ENCODE measurements at places on chromosomes 3 and 15.

DNA sequence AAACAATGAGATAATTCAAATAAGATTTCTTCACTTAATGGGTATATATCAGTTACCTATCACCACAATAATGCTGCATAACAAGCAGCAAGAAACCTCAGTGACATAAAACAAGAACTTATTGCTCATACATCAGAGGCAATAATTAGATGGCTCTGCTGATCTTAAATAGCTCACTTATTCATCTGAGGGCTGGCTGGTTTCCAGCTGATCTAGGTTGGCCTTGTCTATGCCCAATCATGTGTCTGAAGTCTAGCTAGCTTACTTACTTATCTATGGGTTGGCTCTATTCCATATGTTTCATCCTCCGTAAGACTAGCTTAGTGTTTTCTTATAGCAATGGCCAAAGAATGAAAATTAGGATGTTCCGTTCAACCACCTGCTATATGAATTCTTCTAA is 109.4 kb upstream of the AGTR1 start:
- no peak for DNase-seq

GRCh38 chr3:61612211-61613194 is 51.1 kb downstream of the PTPRG start:
- DNase-seq, result peak; percentile 55

DNA sequence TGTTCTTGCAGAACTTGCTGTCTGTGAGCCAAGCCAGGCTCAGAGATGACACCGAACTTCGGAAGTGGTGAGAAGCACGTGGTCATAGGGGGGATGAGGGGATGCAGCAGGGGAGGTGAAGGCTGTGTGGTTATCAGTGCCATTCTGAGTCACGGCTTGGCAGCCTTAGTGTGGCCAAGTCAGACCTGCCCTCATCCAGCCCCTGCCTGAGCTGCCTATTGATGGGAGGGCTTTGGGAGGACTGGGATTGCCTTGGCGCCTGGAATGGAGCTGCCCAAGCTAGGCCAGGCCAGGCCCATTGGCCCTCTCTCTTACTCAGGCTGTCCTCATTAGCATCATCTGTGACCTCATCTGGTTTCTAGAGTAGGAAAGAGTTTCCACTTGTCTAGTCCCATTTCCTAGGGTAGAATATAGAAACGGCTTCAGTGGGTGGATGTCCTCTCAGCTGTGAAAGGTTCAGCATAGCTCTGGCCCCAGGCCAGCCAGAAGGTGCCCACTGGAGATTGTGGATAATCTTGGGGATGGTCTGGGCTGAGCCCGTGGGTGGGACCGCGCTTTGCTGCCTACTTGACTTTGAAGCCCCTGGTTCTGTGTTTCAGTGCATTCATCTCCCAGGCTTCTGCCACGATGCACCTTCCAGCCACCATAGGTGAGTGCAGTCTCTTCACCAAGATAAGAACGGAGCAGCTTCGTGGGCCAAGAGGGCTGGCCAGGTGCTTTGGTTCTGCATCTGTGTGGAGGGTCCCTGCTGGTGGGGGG is 7.2 kb downstream of the FAH start:
- DNase-seq, result no peak

DNA sequence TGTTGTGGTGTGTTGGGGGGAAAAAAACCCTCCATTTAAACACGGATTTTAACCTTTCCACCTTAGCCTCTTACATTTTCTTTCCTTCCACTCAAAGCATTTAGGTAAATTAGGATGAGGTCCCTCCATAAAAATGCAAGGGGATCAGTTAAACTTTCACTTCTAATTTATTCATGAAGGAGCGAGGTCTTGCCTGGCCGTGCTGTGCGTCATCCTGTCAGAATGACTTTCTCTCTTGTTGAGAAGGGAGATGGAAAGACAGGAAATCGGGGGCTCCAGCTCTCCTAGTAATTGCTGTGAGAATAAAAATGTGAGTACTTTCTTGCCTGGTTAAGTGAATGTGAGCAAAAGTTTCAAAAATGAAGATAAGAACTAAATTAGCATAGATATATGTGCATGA is 962.3 kb upstream of the NR2F2 start:
- no peak for DNase-seq

DNA sequence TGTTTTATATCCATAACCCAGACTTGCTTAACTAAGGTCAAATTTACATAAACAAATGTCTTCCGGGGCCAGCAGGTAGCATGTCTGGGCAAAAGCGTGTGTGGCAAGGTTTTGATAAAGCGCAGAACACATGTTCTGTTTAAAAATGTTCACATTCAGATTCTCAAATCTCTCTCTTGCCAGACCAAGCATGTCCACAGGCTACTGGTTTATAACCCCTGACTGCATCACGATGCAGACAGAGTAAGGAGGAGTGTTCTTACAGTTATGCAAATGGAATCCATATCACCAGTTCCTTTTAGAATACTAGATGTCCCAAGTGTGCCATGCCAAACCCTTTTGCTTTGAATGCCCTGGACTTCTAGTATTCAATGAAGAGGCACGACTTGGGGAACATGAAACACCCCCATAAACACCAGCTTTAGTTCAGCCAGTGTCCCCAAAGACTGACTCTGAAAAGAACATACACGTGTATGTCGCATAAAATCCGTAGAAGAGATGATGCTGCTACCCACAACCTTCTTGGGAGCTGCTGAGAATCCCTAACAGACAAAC is 412.0 kb downstream of the CNTN4 start:
- no peak for DNase-seq

DNA sequence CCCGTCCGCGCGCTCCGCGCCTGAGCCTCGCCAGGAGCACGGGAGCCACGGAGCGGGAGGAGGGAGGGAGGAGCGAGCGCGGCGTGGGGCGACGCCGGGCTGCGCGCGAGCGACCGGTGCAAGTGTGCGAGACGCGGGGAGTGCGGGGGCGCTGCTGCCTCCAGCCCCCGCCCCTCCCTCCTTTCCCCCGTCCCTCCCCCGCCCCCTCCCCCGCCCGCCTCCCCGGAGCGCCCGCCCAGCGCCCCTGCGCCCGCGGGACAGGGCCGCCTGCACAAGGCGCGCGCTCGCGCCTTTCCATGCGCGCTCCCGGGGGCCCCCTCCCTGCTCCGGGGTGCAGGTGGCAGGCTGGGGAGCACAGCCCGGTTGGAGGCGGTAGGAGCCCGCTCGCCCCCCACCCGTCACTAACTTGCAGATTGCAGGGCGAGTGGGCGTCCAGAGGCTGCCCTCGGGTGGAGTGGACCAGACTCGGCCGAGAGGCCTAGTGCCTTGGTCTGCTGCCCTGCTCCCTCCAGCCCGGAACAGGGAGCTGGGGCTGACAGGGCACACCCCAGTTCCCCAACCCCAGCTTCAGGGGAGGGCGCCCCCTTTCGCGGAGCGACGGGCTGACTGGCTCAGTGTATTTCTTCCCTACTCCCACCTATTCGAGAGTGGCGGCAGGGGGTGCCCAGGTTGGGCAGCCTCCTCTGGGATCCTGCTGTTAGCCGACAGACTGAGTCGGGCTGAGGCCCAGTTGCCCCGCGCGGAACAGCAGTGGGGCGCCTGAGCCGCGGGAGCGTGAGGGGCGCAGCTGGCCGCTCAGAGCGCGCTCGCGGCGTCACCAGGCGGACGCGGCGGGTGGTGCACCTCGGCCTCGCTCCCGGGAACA is at the start of gene WNT7A:
WNT7A (minus strand) TSS at position 126 of the 865 bp plus-strand sequence. CDS start 255 bp downstream, outside the sequence.
- DNase-seq, result no peak

GRCh38 chr3:184502123-184502667 is 59.4 kb upstream of the EPHB3 start:
- DNase-seq, result no peak

- DNase-seq, result no peak
Observed at GRCh38 chr3:14298442-14298841, 104.0 kb upstream of the SLC6A6 start.
